ENCODE measurements at places on chromosomes 16 and 17. TPM values are rescaled to one million over a fixed set of nuclear protein-coding genes. Genes with fewer than 3 reads are reported as not detected.

- peak; percentile 67 for ATAC-seq
Observed at GRCh38 chr16:72848759-72849664, 198.9 kb downstream of the ZFHX3 start.

DNA sequence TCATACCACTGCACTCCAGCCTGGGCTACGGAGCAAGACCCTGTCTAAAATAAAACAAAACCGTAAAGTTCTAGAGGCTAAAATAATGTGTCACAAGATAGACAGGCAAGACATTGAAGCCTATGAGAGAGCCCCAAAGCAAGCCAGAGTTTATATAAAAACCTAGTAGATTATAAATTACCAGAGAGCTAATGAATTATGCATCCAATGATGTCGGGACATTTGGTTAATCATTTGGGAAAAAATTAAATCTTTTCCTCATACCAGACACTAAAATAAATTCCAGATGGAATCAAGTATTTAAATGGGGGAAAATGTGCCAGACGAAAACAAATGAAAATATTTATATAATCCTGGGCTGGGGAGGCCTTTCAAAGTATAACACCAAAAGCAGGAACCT lies 24.2 kb downstream of the CCDC40 start:
- no peak for ATAC-seq

DNA sequence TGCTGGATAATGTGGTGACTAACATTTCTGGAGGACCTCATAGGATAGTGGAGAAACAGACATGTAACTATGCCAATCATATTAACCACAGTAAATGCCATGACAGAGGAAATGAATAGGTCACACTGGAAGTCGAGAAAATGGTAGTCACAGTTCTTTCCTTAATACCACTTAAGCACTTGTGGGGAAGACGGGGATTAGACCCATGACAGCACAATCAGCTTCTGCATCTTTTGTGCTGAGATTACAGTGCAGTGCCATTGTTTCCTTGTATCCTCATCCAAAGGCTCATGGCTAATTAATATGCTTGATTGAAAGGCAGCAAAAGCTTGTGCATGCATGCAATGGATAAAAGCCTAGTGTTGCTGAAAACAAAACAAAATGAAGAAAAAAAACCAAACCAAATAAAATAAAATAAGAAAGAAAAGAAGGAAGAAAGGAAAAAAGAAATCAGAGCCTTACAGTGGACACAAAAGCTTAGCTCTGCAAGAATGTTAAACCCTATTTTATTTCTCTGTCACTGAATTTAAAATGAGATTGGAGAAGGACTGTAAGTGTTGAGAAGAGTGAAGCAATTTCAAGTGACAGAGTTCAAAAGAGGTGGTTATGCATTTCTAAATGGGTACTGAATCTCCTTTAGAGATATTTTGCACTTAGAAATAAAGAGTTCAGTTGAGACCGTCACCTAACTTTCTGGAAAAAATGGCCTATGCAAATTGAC lies 1011.9 kb downstream of the CDH8 start:
- no peak for ATAC-seq

DNA sequence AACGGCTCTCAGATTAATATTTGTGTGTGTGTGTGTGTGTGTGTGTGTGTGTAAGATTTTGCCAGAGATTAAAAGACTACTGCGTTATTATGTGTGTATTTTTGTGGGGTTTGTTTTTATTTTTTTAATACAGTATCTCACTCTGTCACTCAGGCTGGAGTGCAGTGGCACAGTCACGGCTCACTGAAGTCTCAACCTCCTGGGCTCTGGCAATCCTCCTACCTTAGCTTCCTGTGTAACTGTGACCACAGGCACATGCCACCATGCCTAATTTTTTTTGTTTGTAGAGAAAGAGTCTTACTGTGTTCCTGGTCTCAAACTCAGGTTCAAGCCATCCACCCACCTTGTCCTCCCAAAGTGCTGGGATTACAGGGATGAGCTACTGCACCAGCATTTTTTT lies 87.2 kb downstream of the CYB561 start:
- ATAC-seq, result no peak

GRCh38 chr17:77944390-77945222 lies 13.9 kb upstream of the TNRC6C start:
- no peak for ATAC-seq

DNA sequence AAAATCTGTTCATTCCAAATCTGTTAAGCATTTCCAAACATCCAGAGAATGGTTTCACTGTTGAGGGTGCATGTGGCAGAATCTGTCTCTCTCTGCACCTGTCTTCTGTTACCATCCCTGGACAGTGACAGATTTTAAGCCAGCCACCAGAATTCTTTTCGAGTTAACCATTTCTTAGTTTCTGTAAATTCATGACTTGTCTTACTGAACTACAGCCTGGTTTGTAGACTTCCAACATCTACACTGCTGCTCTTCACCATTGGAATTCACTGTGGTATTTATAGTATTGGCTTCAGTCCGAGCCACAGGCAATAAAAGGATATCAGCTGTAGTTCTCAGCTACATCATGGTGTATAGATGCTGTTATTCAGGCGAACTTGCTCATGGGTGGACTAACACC lies 47.6 kb downstream of the GOSR1 start:
- no peak for ATAC-seq

GRCh38 chr16:54291656-54292487 lies 5.3 kb upstream of the IRX3 start:
- no peak for ATAC-seq

DNA sequence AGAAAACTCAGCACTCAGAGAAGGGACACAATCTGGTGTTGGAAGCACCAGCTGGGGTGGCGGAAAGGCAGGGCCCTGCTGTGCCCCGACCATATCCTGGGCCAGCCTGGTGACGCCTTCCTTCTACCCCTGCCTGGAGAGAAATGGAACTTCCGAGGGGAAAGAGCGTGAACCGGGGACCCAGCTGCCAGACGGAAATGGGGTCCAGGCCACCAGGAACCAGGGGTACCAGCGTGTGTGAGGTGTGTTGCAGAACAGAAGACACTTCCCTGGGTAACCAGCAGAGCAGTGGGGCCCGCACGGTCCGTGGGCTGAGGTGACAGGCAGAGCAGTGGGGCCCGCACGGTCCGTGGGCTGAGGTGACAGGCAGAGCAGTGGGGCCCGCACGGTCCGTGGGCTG lies 6.8 kb downstream of the RAB40B start:
- ATAC-seq, result no peak

DNA sequence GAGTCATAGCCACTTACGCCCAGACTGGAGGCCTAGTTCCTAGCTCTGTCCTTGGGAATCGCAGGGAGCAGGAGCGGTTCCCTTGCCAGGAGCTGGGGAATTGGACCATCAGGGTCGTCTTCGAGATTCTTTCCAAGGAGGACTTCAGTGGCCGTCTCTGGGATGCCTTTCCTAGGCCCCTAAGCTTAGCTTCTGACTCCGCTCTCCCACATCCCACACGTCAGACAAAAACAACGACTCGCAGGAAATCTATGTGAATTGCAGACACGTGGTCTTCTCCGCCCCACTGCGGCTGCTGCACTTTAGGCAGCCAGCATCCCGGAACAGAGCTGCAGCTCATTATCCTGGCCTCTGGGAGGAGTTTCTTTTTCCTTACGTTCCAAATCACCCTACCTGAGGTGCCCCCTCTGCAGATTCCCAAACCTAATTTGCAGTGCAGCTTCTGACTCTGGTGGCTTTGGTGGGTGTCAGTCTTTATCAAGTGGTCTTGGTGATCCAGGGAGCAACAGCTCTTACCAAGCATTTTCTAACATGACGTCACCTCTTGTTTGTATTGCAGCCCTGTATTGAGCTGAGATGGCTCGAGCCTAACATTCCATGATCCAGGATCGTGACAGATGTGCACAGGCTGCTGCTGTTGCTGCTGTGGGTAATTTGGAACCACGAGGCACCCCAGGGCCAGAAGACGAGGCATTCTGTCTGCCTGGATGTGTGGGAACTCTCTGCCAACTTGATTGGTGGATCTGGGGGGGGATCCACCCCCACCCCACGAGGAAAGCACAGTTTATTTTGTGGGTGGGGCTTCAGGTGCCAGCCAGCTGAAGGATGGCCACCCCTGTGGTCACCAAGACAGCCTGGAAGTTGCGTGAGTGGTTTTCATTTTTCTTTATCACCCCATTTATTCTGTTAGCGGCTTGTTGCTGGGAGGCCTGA lies 1.1 kb downstream of the KATNB1 start:
- ATAC-seq, result no peak

- ATAC-seq, result no peak
Observed at GRCh38 chr16:46404028-46404427, 217.2 kb downstream of the SHCBP1 start.

DNA sequence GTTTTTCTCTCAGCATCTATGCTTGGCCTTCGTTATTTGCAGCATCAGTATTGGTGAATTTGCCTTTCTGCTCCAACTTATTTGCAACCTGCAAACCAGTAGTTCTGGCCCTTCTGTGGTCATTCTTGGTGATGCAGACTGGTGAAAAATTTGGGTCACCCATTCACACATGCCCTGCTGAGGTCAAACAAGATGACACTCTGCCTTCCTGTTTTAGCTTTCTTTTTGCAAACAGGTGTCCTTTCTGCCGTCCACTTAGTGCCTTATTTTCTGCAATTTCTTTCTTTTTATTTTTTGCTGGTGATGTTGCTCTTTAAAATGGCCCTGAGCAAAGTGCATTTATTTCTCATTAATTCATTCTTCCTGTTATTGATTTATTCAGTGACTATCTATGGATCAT lies 31.3 kb downstream of the PLCG2 start:
- no peak for ATAC-seq

GRCh38 chr16:57735755-57736418 lies at the start of gene KATNB1:
TSS of gene KATNB1 (plus strand) at chr16:57735770. CDS start at chr16:57737244, 1,474 bp downstream.
- ATAC-seq, result peak; percentile 24

DNA sequence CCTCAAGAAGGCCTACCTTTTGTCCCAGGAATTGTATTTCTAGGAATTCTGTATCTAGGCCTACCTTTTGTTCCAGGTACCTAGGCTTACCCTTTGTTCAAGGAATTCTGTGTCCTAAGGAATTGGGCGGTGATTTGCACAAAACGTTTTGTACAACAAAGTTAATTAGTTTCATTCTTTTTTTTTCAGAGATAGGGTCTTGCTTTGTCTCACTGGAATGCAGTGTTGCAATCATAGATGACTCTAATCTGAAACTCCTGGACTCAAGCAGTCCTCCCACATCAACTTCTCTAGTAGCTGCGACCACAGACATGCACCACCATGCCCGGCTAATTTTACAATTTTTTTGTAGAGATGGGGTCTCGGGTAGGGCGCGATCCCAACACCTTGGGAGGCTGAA lies 7.0 kb downstream of the CDR2L start:
- ATAC-seq, result no peak

GRCh38 chr17:74454197-74455024 lies 12.0 kb upstream of the CD300A start:
- peak; percentile 23 for ATAC-seq

- ATAC-seq, result no peak
Observed at GRCh38 chr16:81926036-81926435, 85.2 kb downstream of the SDR42E1 start.

DNA sequence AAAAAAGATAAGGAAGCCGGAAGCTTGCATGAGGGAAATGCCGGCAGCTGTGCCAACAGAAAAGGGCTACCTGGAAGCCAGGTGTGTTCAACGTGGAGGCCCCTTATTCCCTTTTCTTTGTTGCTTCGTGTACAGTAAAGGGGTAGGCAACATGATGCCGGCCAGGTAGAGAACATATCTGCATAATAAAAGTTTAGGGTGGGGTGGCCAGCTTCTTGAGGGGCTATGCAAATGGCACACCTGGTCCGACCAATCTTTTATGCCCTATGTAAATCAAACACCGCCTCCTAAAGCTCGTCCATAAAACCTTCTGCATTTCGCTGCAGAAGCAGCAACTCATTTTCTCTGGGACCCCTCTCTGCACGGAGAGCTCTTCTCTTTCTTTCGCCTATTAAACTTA lies 911.6 kb downstream of the KCNJ2 start:
- ATAC-seq, result no peak

DNA sequence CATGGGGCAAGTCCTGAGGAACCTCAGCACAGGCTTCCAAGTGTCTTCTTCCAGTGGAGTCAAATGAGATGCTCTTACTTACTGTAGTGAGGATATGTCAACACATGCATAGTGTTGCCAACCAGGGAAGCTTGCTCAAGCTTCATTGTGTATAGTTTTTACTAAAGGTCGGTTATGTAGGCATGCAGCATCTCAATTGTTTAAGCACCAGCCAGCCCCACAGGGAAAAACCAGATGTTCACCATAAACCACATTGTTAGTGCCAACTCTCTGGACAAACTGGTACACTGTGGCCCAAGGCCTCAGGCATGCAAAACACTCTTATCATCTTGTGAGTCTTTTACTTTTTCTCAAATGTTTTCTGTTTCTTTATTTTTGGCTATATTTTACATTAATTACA lies 152.1 kb downstream of the PHKB start:
- ATAC-seq, result no peak

DNA sequence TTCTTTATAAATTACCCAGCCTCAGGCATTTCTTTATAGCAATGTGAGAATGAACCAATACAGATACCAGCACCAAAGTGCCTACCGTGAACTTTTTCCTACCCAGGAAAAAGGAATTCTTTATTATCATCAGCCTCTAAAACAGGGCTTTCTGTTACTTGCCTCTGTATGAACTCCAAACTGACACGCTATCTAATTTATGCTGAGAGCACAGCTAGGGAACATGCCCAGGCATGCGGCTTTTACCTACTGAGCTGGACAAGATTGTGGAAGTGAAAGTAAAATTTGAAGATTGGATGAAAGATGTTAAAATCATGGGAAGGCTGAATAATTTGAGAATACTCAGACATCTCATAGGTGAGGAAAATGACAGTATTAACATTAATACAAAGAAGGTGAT lies 24.4 kb upstream of the ADCY9 start:
- ATAC-seq, result peak; percentile 67

DNA sequence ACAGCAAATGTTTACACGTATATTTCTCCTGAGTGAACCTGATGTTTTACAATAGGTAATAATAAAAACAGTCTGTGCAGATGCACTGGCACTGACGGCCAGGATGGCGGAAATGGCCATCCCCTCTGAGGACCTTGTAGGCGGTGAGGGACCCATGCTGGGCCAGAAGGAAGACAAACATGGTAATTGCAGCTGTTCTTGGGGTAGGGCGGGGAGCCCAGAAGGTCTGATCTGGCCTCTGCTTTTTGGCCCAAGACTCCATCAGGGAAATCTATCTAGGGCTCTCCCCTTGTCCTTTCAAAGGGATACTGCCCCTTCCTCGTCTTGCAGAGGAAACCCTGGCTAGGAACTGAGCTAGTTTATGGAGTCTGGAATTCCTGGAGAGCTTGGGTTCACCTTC lies 7.4 kb upstream of the LGALS9 start:
- ATAC-seq, result no peak

MEFV gene
- 0.52 TPM for total RNA-seq

XPO6 gene
- total RNA-seq, result 82.7 TPM

CTRL gene
- total RNA-seq, result 0.64 TPM

SRSF1 gene
- 129 TPM for total RNA-seq

CTRB1 gene
- 0.44 TPM for total RNA-seq

ZNF205 gene
- 5.6 TPM for total RNA-seq

WFDC1 gene
- total RNA-seq, result 1.1 TPM

DCUN1D3 gene
- 17.1 TPM for total RNA-seq

TP53TG3C gene
- total RNA-seq, result not detected
